RPMI7951 (cell line): ENCODE measurements at places on chromosomes 1 and 21. TPM values are rescaled to one million over a fixed set of nuclear protein-coding genes. Genes with fewer than 3 reads are reported as not detected.

DNA sequence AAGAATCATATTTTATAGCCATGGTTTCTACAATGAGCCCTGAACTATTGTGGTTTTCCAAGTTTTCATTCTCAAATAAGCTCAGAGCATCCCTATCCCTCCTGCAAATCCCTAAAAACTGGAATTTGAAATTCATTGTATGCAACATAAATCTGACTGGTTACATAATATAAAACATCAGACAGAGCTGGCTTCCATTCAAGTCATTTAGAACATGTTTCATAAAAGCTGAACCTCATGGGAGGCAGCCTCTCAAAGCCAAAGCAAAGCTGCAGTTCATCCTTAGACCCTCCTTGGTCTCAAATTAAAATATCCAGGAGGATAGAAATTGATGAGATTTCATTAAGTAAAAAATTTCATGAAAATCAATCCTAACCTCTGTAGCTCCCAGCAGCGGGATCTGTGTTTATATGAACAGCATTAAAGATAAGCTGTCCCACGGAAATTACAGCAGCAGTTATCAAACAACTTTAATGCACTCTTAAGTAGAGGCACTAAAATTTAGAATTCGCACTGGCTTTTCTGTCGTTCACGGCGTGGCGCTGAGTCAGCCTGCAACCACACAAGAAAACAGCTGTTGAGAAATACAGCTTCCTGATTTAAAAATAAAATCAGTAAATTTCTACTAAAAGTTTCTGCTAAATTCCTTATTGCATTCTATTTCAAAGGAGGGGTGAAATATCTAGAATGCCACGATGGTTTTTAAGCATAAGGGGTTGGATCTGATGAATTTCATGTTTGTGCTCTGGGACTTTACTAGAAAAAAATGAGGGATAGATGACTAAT, 99.9 kb upstream of the TIAM1 start:
- no peak for DNase-seq

DNA sequence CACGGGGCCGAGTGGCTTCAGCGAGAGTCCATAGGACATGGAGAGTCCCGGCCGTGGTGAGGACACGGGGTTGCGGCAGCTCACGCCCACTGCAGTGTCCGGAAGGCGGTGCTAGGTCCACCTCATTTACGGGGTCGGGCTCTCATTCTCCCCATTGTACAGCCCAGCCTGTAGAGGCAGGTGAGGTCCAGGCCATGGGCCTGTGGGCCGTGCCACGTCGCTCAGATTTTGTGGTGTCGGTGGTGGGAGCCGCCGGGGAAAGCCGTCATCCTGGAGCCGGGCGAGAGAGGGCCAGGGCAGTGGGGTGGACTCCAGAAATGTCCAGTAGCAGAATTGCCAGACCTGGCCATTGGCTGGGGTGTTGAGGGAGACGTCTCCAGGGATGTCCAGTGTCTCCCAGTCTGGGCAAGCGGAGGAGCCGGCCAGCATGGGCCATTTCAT, 59.4 kb downstream of the PRKCZ start:
- DNase-seq: no peak

- DNase-seq: no peak
Observed at GRCh38 chr21:18411565-18411964, 8.0 kb upstream of the TMPRSS15 start.

ATP1A4 gene
- total RNA-seq: not detected in 2 replicates

TRIM17 gene
- not detected in 2 replicates for total RNA-seq

ACTL8 gene
- 0.20 and 0.48 TPM in 2 replicates for total RNA-seq

CNIH3 gene
- total RNA-seq: 21.0 and 24.5 TPM in 2 replicates
